HTR-8/SVneo (cell line): ENCODE measurements at places on chromosomes 1 and 21.

DNA sequence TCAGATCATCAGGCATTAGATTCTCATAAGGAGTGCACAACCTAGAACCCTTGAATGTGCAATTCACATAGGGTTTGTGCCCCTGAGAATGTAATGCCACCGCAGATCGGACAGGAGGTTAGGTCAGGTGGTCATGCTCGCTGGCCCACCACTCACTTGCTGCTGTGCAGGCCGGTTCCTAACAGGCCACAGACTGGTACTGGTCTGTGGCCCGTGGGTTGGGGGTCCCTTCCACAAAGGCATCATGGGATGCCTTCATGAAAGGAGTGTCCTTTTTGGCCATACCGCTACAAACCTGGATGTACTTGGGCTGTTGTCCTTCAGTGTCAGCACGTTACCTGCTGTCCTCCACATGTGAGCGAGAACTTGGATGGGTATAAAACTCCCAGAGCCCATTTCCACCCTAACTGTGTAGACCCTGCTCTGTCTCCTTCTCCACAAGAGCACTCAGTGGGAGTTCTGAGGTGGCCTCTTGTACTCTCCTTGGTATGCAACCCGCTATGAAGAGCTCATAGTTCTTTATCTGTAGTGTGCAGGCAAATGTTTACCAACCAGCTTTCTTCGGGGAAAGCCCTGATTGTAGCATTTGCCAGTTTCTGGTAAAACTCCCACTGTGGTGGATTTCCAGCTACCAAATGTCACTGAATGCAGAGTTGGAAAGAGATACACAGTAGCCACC is 41.7 kb upstream of the SLC19A1 start:
- DNase-seq: no peak

DNA sequence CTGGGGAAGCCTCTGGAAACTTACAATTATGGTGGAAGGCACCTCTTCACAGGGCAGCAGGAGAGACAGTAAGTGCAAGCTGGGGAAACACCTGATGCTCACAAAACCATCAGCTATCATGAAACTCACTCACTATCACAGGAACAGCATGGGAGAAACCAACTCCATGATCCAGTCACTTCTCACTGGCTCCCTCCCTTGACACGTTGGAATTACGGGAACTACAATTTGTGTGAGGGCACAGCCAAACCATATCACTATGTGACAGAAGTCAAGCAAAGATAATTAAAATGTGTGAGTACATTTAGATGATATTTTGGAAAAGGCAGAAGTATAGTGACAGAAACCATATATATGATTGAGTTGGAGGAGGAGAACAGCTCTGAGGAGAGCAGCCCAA is 474.0 kb upstream of the OLFM3 start:
- DNase-seq: no peak

DNA sequence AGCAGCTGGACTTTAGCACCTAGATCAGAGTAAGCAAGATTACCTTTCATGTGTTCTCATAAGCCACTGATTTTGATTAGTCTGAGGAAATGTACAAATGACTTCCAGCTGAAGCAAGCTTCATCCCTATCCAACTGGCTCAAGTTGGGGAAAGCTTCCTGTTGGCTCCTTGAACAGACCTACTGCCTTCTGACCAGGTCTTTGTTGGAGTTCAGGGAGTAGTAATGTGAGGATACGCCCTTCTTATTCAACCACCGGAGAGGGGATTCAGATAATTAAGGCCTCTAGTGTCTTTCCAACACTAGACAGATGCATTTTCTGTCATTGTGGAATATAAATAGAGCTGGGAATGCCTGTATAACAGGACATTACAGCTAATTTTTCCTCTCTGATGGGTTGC is 268.9 kb downstream of the TGFB2 start:
- DNase-seq: no peak

- DNase-seq: no peak
Observed at GRCh38 chr1:53321366-53321765, 6.5 kb downstream of the LRP8 start.

GRCh38 chr1:202355944-202356553 is 7.5 kb downstream of the PPP1R12B start:
- DNase-seq: no peak

GRCh38 chr1:40965531-40965930 is 14.0 kb upstream of the CTPS1 start:
- no peak for DNase-seq

DNA sequence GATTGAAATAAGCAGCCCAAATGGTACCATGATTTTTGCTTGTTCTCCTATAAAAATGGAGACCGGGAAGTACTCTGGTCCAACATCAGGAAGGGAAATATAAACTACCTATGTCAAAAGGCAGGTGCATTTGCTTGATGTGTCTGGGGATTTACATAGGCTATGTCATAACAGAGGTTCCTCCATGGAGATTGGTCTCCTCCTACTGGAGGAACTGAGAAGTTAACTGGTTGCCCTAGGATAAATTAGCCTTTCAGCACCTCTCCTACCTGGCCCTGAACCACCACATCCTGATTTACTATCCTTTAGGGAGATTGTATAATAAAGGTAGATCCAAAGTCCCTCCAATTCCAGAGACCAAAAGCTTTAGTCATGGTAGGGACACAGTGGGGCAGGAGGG is 1109.3 kb upstream of the B3GALT2 start:
- DNase-seq: peak; percentile 14

GRCh38 chr1:237386362-237387143 is 344.6 kb downstream of the RYR2 start:
- peak; percentile 25 for DNase-seq

DNA sequence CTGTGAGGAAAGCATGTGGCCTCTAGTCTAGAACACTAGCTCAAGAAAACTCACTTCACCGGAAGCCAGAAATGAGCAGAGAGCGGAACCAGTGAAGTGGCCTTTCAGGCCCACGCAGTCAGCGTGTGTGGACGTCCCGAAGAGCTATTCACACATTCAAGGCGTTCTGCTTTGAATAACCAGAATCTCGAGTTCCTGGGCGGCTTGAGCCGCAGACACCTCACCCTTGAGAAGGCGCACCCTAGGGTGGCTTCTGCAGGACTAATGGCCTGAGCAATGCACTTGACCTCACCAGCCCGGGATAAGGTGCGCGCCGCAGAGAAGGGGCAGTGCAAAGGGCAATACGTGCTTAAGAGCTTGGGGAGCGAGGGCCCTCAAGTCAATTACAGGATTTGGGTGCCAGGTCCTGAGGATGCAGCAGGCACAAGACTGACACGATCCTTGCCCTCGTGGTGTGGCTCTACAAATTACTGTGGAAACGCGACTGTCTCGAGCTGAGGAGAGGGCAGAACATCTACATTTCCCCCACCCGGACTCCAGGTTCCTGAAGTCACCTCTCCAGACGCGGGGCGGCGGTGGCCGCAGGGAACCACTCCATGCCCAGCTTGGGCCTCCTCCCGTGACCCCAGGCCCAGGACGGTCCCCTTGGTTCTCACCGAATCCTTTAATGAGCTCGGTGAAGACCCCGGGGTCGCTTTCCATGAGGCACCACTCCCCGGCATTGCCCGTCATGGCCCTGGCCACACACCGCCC is 455 bp downstream of the UCHL5 start:
- peak; percentile 15 for DNase-seq

DNA sequence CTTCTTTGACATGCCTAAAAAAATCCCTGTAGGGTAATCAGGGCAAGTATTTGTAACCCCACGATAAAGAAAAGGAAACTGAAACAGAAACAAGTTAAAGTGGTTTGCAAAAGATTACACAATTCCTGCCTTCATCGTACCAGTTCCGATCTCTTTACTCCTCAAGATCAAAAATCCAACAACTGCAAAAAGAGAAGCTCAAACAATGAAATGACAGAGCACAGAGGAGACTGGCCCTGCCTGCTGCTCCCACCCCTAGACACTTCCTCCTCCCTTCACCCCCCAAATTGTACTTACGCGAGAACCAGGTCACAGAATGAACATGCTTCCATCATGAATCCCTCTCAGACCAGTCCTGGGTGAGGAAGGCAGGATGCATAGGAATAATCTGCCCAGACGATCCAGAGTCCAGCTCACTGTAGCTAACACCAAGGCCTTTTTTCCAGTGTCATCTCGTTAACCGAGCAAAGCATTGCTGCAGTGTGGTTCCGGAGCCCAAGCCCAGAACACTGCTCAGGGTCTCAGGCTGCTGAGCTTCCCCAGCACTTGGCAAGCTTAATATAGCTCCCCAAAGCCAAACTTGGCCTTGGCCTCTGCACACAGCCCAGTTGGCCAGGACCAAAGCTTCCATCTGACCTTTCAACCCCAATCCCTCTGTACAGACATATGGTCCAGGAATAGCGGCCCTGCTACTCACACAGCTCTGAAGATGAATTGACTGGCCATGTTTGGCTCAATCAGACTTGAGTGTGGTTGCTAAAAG is 20.3 kb downstream of the RXRG start:
- DNase-seq: no peak

DNA sequence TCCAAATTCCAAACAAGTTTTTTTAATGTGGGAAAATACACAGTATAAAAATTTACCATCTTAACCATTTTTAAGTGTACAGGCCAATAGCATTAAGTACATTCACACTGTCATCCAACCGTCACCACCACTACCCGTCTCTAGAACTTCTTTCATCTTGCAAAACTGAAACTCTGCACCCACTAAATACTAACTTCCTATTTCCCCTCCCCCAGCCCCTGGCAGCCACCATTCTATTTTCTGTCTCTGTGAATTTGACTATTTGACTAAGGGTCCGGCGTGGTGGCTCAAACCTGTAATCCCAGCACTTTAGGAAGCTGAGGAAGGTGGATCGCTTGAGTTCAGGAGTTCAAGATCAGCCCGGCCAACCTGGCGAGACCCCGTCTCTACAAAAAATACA is 36.1 kb downstream of the CLSTN1 start:
- no peak for DNase-seq

GRCh38 chr1:53279296-53280200 is 41.2 kb upstream of the MAGOH start:
- no peak for DNase-seq

DNA sequence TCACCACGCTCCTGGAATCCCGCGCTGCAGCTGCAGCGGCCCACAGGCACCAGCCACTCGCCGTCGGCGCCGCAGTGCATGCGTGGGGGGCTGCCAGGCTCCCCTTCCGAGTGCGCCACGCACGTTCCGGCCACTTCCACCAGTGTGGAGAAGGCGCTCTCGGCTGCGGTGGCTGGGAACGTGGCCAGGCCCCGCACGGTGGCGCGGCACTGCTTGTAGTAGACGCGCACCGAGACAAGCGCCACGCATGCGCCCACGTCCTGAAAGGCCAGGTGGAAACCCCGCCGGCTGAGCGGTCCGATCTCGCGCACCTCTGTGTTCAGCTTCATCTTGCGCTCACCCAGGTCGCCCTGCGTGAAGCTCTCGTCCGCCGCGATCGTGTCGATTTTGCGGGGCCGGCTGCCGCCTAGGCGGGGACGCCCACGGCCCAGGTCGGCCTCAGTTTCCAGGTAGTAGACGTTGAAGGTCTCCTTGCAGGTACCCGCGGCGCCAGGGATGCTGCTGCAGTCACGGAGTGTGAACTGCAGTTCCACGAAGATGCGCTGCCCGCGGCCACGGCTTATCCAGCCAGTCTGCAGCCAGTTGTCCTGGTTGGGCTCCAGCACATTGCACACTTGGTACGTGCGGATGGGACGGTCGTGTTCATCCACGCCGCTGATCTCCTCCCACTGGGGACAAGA is 3.4 kb downstream of the EPHA10 start:
- no peak for DNase-seq

- no peak for DNase-seq
Observed at GRCh38 chr1:238060061-238060460, 169.3 kb upstream of the ZP4 start.

- no peak for DNase-seq
Observed at GRCh38 chr1:90753556-90753955, 36.5 kb upstream of the BARHL2 start.

DNA sequence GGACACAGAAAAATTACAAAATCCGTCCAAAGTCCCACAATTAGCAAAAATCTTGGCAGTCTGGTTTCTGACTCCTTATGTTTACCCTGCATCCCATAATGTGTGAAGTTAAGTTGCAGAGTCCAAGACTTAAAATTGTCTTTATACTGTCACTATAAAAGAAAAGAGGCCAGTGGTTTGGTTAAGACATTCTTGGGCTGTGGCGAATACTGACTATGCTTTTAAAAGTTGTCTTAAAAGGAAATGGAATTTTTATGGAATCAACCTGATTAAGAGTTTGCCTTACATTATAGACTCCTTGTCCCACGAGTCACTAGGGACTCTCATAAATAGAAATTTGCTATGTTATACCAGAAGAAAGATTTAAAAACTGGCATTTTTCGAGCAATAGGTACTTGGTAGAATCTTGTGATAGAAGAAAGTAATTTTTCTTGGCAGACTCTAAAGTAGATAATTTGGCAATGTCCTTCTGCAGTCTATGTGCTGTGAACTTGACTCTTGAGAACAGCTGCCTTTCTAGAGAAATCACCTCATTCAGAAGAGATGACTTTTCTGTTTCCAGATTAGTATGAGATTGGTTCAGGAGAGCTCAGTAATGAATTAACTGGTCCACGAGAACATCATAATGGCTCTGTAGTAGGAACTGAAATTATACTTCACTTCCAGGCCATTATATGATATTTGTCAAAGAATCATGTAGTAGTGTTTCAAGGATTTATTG is 31.8 kb downstream of the NTNG1 start:
- DNase-seq: no peak

DNA sequence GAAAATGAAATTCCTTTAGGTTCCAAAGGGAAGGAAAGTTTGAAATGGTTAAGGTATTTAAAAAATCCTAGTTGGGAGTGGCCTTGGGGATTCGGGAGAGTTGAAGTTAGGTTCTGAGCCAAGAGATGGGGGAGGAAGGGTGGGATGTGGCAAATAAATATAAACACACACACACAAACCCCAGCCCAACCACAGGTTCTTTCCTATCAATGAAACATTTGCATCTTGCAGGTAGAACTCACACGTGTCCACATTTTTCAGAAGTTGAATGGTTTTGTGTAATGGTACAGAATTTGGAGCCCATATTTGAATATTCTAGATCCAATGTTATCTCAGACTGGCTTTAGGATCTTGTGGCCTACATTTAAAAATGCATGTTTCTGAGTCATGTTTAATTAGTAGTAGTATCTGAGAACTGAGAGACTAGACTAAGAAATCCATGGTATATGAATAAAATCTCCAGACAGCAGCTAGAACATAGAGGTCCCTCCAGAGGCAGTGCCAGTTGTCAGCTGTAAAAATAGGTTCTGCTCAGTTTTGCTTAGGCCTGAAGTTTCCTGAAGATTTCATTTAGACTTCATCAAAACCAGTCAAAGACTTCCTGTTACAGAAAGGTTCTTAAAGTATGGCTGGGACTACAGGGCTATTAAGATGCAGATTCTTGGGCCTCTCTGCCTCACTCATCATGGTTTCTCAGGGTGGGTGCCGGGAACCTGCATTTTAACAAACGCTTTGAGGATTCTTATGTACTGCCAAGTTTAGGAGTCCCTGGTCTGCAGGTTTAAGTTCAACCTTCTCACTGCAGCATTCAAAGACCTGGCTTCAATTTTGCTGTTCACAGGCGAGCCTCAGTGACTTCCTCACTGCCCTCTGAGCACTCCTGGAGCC is 21.3 kb downstream of the RUNX1 start:
- DNase-seq: no peak

- DNase-seq: no peak
Observed at GRCh38 chr1:110240476-110241210, 30.5 kb downstream of the KCNC4 start.

- DNase-seq: no peak
Observed at GRCh38 chr1:198889749-198890148, 250.9 kb downstream of the PTPRC start.

- no peak for DNase-seq
Observed at GRCh38 chr1:44829506-44830384, 13.3 kb downstream of the PTCH2 start.

GRCh38 chr1:175443332-175443731 is 250.8 kb upstream of the KIAA0040 start:
- DNase-seq: no peak

- no peak for DNase-seq
Observed at GRCh38 chr1:156942176-156942575, 21.7 kb downstream of the LRRC71 start.

GRCh38 chr1:110746644-110747259 is 72.0 kb upstream of the KCNA3 start:
- peak; percentile 27 for DNase-seq
